ENCODE measurements at places on chromosomes 7 and 10.

- no peak for DNase-seq
These were observed 67.6 kb downstream of the MDFIC start for GRCh38 chr7:114989531-114989930.

GRCh38 chr7:128259131-128260061, 18.3 kb downstream of the LEP start:
- DNase-seq: no peak

GRCh38 chr10:125472010-125472607, 210.9 kb downstream of the TEX36 start:
- no peak for DNase-seq

DNA sequence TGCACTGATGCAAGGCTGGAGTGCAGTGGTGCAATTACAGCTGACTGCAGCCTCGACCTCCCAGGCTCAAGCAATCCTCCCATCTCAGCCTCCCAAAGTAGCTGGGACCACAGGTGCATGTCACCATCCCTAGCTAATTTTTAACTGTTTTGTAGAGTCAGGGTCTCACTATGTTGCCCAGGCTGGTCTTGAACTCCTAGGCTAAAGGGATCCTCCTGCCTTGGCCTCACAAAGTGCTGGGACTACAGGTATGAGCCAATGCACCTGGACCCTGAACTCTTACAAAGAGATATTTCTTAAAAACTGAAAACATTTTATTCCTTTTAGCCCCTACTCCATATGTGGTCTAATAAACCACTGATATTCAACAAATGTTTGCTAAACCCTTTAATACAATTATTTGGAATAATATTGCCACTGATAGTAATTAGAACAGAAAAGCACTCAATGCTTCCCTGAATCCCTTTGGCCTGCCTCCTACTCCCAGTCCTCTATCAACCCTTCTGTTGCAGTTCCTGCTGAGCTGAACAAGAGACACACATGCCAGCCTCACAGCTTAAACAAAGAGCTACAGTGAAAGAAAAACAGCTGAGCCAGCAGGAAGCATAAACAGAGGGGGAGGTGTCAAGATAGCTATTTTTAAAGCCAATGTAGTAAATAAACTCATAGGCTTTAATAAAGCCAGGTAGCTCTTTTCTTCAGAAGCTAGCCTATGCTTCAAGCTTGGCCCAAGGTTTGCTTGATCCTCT, 7.0 kb upstream of the GNAI1 start:
- DNase-seq: no peak

- no peak for DNase-seq
These were observed 31.7 kb upstream of the RHOBTB1 start for GRCh38 chr10:60975716-60976115.

DNA sequence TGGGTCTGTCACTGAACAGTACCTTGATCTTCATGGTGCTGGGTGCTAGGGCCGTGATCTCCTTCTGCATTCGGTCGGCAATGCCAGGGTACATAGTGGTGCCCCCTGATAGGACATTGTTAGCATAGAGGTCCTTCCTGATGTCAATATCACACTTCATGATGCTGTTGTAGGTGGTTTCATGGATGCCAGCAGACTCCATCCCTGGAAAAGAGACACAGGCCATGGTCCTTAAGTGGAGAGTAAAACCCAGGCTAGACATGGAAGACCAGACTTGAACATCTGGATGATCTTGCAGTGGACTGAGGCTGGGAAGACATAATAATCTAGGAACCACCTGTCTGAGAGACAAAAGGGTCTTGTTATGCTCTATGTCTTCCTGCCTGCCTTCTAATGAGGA, 14.5 kb downstream of the ACTA2 start:
- DNase-seq: no peak
